ENCODE measurements at places on chromosomes 5 and 9. TPM values are rescaled to one million over a fixed set of nuclear protein-coding genes. Genes with fewer than 3 reads are reported as not detected.

- no peak for DNase-seq
These were observed 19.6 kb upstream of the TNC start for GRCh38 chr9:115137526-115137925.

Gene PCDHGA4
- total RNA-seq, result 3.0 TPM

GRCh38 chr5:154358516-154359220 lies 87.1 kb upstream of the SAP30L start:
- no peak for DNase-seq

- DNase-seq, result no peak
These were observed 18.5 kb upstream of the TIMD4 start for GRCh38 chr5:156981481-156981880.

Gene TEK
- total RNA-seq, result 38.9 TPM

DNA sequence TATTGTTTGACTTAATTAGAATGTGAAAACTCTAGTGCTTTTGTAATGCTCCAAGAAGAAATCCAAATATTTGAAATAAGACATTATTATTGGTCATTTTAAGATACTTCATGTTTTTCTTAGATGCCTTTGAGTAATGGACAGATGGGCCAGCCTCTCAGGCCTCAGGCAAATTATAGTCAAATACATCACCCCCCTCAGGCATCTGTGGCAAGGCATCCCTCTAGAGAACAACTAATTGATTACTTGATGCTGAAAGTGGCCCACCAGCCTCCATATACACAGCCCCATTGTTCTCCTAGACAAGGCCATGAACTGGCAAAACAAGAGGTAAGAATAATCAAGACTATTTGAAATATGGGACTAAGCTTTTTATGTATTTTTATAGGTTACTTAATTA lies 69.2 kb upstream of the SREK1 start:
- DNase-seq, result no peak

DNA sequence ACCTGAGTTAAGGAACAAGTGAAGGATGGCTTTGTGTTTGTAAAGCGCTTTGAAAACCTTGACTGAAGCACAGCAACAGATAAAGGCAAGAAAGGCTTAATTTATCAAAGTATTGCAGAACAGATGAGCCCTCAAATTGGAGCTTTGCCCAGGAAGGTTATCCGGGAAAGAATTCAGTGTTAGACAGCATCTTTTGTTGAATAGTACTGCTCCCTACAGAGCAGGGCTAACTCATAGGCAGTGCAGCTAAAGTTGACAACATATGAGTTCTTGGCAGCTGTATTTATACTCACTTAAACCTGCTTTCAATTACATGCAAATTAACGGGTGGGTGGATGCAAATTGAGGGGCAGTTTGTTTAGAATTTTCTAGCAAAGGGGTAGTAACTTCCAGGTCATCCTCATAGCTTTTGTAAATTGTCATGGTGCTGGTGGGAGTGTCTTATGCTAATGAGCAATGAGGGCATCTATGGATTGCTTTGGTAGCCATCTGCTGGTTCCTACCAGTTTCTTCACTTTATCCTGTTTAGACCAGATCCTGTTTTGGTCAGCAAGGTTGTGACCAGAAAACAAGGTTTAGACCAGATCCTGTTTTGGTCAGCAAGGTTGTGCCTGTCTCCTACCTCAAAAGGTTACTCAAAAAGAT lies 105.8 kb downstream of the GDA start:
- no peak for DNase-seq

GRCh38 chr5:119532637-119533036 lies 80.3 kb downstream of the HSD17B4 start:
- DNase-seq, result peak; percentile 2

Gene DNLZ
- total RNA-seq, result 27.5 TPM

Data from endothelial cell of umbilical vein (primary cell).